ENCODE measurements at places on chromosomes 7 and 10.
A peak's percentile ranks its signal among the peaks of the same experiment; 100 is the strongest.

GRCh38 chr7:147547252-147547897, 1043.2 kb upstream of the C7orf33 start:
- DNase-seq = no peak

DNA sequence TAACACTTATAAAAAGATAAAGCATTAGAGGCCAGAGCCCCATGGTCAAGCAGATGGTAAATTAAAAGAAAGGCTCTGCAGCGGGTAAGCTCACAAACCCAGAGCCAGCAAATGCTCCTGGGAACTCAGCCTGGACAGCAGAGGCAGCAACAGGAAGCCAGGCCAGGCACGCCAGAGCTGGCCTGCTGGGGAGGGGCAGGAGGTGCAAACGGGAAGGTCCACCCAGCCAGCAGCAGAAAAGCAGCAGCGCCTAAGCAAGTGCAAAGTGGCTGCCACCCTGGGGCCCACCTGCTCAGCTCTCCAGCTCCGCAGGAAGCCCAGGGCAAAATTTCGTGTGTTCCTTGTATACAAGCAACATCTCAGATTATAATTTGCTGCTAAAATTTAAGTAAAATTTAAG, 82.7 kb upstream of the GPR22 start:
- no peak for DNase-seq

GRCh38 chr10:69506834-69507713, 55.8 kb downstream of the TSPAN15 start:
- DNase-seq = peak; percentile 5

- DNase-seq = no peak
These were observed 6.6 kb upstream of the LGI1 start for GRCh38 chr10:93751124-93751523.

- no peak for DNase-seq
These were observed 75.9 kb upstream of the KMT2C start for GRCh38 chr7:152511736-152512135.

- DNase-seq = no peak
These were observed 10.6 kb downstream of the AP3M1 start for GRCh38 chr10:74139981-74140380.

- DNase-seq = no peak
These were observed 27.7 kb upstream of the OSBPL3 start for GRCh38 chr7:25007668-25008067.

GRCh38 chr7:158975526-158976467, 119.4 kb downstream of the DYNC2I1 start:
- DNase-seq = no peak
